ENCODE measurements at places on chromosomes 2 and 18.

DNA sequence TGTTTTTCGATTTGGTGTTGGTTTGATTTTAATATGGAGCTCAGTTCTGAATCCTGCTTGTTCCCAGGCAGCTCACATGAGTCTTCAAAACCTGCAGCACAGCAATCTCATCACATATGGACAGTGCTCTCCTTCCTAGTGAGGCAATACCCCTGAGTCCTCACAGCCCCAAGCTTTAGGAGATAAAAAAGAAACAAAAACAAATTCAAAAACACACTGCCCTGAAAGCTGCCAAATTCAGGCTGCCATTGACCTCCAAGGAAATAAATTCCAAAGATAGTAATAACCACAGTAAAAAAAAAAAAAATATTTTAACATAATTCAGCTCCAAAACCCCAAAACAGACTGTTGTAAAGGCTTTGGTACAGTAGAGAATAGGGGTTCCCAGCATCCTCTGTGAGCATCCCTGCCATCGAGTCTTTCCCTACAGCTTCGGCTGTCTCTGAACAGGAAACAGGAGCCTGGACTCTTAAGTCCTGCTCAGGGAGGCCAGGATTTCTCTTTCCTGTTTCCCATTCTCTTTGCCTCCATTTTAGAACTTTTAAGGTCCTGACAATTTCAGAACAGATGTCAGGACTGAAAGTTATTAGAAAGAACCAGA is 14.7 kb upstream of the SP3 start:
- no peak for DNase-seq

GRCh38 chr2:17813010-17813741 is 3.1 kb upstream of the MSGN1 start:
- peak; percentile 25 for DNase-seq

GRCh38 chr2:240250985-240251847 is 110.8 kb upstream of the OTOS start:
- DNase-seq, result no peak

GRCh38 chr2:74979844-74980243 is 21.4 kb downstream of the POLE4 start:
- DNase-seq, result no peak

- DNase-seq, result no peak
Measured at GRCh38 chr2:16261071-16261470, 320.7 kb downstream of the MYCN start.

DNA sequence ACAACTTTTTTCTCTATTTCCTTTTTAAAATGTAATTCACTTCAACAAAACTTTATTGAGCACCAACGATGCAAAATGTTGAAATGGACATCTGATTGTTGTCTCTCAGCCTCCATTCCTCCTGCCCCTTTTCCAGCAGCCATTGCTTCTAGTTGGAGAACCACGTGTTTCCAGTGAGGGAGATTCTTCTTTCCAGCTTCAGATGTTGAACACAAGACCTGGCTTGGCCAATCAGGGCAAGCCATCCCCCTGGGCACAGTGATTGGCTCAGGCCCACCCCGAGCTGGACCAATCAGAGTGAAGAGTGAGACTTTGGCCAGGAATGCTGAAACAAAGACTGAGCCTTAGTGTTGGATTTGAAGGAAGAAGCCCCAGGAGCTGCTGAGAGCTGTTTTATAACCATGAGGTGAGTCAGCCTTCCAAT is 59.0 kb downstream of the E2F6 start:
- no peak for DNase-seq

- DNase-seq, result no peak
Measured at GRCh38 chr2:183010112-183010511, 28.1 kb downstream of the NCKAP1 start.

DNA sequence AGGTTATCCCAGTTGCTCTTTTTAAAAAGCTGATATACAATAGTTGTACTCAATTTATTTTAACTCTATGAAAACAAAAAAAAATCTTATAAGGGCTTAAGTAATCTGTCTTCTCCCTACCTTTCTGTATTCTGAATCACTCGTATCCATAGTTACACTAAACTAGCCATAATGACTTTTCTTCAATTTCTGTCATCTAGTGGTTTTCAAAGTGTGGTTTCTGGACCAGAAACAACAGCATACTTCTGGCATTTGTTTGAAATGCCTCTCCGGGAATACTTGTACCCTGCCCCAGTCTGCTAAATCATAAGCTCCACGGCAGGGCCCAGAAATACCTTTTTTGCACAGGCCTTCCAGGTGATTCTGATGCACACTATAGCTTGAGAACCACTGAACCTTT is 253.6 kb downstream of the LRRTM4 start:
- no peak for DNase-seq

GRCh38 chr2:84897773-84898172 is 7.7 kb upstream of the TMSB10 start:
- no peak for DNase-seq

GRCh38 chr2:58950795-58951462 is 709.8 kb upstream of the FANCL start:
- no peak for DNase-seq

DNA sequence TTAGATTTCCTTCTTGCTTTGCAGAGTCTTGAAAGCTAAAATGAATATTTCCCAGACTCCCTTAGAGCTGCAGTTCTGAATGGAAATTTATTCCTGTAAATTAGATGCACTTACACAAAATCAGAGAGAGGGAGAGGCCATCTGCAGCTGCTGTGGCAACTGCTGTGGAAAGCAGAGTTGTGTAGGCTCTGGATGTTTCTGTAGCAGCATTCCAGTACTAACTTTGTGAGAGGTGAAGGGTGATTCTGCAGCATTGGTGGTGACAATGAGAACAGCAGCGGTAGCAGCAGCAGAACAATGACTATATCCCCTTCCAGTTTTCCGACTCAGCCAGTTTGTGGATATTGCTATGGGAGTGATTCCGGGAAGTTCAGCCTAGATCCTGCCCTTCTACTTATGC is 433.0 kb upstream of the REG3G start:
- DNase-seq, result no peak

DNA sequence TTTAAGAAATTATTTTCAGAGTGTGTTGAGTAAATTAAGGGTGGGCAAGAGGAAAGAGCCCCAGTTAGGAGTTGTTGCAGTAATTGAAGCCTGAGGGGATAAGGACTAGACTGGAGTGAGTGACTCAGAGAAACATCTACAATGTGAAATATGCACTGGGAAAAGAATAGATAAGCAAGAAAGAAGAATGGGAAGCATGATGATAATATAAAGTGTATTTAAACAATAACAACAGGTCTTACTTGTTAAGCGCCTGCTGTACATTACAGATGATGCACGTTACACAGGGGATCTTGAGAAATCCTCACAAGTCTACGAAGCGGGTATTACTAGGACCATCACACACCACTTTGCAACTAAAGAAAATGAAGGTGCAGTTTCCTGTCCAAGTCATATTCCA is 73.6 kb upstream of the STK17B start:
- no peak for DNase-seq

DNA sequence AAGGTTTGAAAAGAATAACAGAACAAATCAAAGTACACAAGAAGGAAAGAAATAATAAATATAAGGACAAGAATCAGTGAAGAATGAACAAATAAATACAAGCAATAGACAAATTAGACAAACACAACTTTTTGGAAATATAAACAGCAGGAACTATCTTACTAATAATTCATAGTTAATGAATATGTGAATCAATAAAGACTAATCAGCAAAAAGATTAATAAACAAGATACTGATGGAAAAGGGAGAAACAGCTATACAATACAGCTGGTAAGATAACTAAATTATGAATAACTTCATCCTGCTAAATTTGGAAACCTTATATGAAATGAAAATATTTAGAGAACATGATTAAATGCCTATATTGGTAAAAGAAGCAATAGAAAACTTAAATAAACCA is 193.6 kb upstream of the SPRED2 start:
- DNase-seq, result no peak

DNA sequence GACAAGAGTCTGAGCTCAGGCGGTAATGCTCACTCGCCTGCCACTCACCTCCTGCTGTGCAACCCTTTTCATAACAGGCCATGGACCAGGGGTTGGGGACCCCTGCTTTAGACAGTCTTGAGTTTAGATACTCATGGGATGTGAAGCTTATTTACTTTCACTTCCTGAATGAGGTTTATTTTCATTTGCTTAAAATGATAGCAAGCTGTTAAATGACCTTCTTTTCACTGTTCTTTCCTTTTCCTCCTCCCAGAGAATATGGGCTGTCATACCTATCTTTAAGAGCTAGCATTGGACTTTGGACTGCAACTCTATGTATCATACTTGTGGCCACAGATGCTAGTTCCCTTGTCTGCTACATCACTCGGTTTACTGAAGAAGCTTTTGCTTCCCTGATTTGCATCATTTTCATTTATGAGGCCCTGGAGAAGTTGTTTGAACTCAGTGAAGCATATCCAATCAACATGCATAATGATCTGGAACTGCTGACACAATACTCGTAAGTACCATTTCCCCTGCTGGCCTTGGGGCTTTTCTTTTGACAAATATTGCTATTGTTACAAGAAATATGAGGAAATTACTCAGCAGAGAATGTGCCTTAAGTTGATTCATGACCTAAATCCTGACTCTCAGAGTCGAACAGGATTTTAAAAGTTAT is 168.5 kb downstream of the DPP4 start:
- peak; percentile 60 for DNase-seq

- no peak for DNase-seq
Measured at GRCh38 chr2:233226511-233227031, 24.9 kb upstream of the ATG16L1 start.

DNA sequence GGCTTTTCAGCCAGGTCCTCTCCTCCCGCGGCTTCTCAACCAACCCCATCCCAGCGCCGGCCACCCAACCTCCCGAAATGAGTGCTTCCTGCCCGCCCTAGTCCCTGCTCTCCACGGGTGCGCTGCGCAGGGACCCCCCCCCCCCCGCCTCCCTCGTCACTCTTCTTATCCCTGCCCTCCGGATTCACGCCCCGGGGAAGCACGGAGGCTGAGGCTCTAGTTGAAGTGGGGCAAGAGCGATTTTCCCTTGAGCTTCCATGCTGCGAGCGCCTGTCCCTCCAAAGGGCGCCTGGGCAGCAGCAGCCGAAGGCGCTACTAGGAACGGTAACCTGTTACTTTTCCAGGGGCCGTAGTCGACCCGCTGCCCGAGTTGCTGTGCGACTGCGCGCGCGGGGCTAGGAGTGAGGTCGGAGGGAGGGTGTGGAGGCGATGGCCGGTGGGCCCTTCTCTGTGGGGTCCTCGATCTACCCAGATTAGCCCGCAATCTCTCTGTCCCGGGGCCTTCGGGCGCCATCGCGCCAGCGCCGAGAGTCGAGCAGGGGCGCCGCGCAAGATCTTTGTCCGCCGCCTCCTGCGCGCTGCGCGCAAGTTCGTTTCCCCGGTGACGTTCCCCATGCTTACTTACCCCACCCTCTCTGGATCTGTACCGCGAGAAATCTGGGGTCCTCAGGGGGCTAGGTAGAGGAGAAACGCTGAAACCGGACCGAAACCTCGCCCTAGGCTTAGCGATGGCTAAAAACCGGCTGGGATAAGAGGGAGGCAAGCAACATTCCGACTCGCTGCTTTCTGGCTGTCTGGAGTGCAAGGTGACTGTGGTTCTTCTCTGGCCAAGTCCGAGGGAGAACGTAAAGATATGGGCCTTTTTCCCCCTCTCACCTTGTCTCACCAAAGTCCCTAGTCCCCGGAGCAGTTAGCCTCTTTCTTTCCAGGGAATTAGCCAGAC is 677 bp downstream of the GAD1 start:
- DNase-seq, result peak; percentile 57

DNA sequence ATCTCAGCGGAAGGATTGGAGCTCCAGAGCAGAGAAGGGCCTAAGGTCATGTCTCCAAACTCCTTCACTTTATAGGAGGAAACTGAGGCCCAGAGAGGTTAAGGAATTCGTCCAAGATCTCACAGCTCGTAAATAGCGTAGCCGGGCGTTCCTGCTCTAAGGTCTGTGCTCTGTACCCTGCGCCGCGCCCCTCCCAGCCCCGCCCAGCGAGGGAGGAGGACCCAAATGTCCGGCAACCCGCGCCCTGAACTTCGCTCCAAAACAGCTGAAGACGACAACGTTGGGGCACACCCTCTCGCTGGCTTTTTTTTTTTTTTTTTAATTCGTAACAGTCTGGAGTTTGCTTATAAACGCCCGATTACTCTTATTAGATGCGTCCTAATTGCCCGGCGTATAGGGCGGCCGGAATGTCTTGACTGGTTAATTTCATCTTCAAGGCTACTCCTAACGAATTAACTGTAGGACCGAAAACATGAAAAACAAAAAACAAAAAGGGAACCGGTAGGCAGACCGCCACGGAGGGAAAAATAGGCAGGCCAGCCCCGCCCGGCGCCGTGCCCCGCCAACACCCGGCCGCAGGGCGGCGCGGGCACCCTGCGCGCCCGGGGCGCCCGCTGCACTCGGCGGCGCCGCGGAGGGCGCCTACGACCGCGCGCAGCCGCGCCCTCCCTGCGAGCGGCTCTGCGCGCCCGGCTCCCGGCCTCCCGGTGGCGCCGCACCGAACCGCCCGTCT is 928 bp upstream of the FOSL2 start:
- DNase-seq, result peak; percentile 61

DNA sequence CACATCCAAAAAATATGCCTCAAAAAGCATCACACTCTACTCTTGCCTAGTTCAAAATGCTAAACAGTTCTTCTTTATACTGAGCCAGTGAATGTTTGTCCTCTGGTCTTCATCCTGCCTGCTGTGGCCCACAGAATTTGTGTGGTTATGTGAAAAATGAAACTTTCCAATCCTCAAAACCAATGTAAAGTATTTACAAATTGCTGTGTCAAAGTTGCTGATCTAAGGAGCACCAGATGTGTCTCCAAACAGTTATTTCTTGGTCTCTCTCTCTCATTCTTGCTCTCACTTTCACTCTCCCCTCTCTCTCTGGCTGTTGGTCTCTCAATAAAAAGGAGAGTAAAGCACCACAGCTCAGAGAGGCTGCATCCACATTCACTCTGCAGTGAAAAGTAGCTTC is 23.0 kb downstream of the EPHA4 start:
- DNase-seq, result no peak

DNA sequence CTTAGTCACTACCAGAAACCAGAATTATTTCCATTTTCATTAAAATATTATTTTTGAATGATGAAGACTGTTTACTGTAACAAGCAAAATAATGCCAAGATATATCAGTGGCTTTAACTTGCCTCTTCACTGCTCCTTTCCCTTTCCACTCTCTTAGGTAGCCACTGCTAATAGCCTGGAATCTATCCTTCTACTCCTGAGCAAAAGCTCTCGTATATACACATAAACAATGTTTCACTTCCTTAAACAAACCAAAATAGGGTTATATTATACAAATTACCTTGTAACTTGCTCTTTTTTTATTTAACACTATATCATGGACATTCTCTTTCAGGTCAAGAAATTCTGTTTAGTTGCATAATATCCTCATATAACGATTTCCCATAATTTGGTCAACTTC is 20.8 kb downstream of the IMMT start:
- no peak for DNase-seq

GRCh38 chr2:237309011-237309410 is 105.0 kb downstream of the COL6A3 start:
- no peak for DNase-seq

DNA sequence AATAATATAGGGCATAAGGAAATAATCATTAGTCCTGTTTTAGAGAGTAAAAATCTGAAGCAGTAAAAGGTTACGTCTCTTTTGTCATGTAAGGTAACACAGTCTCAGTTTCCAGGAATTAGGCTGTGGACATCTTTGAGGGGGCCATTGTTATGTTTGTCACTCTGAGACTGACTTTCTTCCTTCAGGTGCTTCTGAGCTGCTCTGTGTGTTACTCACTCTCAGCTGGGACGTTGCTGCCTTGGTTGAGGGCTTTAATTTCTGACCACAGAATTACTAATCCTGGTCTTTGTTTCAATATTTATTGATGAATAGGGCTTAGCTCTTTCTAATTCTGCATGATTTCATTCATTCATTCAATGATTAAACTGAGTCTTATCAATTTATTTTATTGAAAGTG is 55.9 kb upstream of the SLC38A11 start:
- DNase-seq, result no peak

GRCh38 chr2:142918624-142919023 is 41.2 kb downstream of the KYNU start:
- no peak for DNase-seq
